T-helper 1 cell (primary cell): ENCODE measurements at places on chromosomes 16 and 17.

DNA sequence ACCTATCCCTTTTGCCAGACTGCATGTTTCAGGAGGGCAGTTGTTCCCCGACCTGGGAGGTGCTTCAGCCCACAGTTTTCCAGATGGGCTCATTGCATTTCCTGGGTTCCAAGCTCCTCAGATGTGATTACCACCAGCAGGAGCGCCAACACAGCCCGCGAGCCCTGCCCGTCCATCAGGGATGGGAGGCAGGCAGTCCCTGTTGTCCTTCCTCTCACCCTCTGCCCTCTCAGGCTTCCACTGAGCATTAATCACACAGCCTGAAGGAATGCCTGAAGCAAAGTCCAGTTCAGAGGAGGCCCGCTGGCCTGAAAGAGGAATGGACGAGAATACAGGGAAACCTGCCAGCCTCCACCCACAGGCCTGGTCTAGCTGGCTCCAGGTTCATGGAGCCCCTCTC lies 256.3 kb upstream of the SDK2 start:
- DNase-seq = no peak

DNA sequence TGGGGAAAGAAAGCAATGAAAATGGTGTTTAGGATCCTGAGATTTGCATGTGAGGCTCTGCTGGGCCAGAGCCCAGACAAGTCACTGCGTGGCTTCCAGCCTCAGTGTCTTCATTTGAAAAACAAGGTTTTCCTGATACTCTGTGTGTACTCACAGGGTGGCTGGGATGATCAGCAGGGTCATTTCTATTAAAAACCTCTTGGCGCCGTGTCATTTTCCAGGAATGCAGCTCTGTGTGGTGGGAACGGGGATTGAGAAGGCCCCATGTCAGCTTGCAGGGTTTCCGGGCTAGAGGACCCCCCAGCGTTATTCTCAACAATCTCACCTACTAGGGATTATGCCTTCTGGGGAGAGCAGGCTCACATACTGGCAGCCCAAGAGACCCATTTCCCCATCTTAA lies 73.5 kb downstream of the FOXL1 start:
- no peak for DNase-seq

GRCh38 chr16:71840052-71840451 lies 5.7 kb upstream of the ATXN1L start:
- no peak for DNase-seq

- no peak for DNase-seq
Measured at GRCh38 chr16:54459509-54460262, 173.1 kb upstream of the IRX3 start.

DNA sequence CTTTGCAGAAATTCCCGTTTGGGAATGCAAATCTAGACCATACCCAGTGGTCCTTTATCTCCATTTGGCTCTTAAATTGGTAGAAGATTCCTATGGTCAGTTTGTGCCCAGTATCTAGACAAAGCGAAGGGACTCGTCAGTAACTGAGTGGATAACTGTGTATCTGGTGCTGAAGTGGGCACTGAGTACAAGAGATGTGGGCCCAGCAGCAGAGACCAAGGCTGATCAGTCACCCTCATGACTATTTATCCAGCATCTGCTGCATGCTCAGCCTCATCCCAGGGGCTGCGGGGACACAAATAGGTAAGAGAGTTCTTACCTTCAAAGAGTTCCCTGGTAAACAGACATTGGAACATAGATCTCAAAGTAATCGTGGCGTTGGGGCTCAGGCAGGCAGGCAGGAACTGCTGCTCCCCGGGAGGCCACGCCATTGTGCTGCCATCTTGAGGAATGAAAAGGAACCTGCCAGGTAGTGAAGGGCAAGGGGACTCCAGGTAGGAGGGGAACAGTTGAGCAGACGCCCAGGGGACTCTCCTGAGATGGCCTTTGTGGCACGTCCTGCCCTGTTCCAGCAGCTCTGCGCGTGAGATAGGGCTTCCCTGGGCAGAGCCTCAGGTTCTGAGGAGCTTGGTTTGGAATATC lies 10.3 kb downstream of the NT5M start:
- peak; percentile 64 for DNase-seq

DNA sequence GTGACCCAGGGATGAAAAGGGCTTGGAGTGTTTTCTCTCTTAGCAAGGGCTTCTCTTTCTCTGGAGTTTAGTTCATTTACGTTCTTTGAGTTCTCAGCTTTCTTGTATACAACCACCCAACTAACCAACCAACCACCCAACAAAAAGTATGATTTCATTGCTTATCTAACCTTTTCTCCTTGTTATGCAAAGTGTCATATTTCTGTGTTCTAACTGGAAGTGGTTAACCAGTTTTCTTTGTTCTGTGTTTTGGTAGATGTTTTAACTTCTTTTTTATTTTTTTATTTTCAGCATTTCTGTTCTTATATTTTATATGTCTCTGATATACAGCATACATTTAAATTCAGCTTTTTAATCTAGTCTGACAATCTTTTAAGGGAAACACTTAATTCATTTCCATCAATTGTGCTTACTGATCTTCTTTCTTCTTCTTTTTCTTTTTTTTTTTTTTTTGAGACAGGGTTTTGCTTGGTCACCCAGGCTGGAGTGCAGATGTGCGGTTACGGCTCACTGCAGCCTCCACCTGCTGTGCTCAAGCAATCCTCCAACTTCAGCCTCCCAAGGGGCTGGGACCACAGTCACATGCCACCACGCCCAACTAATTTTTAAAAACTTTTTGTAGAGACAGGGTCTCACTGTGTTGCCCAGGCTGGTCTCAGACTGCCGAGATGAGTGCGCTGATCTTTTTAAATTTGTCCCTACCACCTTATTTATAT lies 29.6 kb downstream of the NLK start:
- no peak for DNase-seq
